ENCODE measurements at places on chromosomes 6 and 20. TPM values are rescaled to one million over a fixed set of nuclear protein-coding genes. Genes with fewer than 3 reads are reported as not detected.

The HIVEP2 gene
- 24.6 TPM for total RNA-seq

The ABT1 gene
- total RNA-seq: 11.0 TPM

The TGM2 gene
- total RNA-seq: 63.3 TPM

- DNase-seq: no peak
These were observed 9.5 kb downstream of the SIRPG start for GRCh38 chr20:1648101-1648500.

GRCh38 chr20:23664954-23665353 lies 23.9 kb downstream of the CST4 start:
- no peak for DNase-seq

GRCh38 chr6:1516742-1517520 lies 92.8 kb upstream of the FOXC1 start:
- DNase-seq: no peak

GRCh38 chr6:147222160-147222838 lies 18.1 kb downstream of the STXBP5 start:
- no peak for DNase-seq
